Glutamatergic neuron (in vitro differentiated cells): ENCODE measurements at places on chromosomes 7 and 10. TPM values are rescaled to one million over a fixed set of nuclear protein-coding genes. Genes with fewer than 3 reads are reported as not detected.

GRCh38 chr10:69800109-69800508 lies 1.6 kb upstream of the COL13A1 start:
- peak; percentile 59 for DNase-seq

GRCh38 chr10:33032654-33033151 lies 74.7 kb upstream of the ITGB1 start:
- no peak for DNase-seq

XRCC2 gene
- 3.0 TPM for total RNA-seq

DNA sequence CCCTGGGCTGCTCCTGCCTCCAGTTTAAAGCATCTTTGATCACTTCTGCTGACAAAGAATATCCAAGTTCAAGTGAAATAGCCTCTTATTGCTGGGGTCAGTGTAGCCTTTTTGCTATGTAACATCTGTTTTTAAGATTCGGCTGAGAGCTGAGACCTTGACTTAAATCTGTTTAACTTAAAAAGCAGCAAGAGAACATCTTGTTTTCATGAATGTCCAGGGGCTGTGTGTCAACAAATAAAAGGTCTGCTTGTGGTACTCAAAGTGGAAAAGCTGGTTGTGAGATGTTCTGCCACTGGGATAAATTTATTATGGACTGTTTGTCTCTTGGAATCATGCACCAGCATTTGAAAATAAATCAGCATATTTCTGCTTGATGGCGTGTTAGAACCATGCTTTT lies 73.2 kb downstream of the CALD1 start:
- DNase-seq = no peak

GRCh38 chr7:111561654-111561903 lies 713 bp downstream of the IMMP2L start:
- no peak for DNase-seq

GRCh38 chr7:14233076-14233867 lies 243.8 kb upstream of the ETV1 start:
- DNase-seq = no peak

GRCh38 chr10:132787495-132788179 lies 1.7 kb upstream of the NKX6-2 start:
- peak; percentile 76 for DNase-seq

GRCh38 chr10:33921970-33922605 lies 587.6 kb upstream of the NRP1 start:
- no peak for DNase-seq

DNA sequence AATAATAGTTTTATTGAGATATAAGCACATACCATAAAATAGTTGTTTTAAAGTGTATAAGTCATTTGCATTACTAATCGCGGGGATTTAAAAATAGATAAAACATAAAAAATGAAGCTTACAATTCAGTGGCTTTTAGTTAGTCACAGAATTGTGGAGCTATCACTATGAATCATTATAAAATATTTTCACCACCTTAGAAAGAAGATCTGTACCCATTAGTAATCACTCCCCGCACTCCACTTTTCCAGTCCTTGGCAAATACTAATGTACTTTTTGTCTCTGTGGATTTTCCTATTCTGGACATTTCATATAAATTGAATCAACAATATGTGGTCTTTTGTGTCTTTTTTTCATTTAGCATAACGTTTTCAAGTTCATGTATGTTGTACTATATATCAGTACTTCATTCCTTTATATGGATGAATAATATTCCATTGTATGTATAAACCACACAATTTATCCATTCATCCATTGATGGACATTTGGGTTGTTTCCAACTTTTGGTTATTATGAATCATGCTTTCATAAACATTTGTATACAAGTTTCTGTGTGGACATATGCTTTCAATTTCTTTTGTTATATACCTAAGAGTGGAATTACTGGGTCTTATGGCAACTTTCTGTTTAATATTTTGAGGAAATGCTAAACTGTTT lies 162.5 kb downstream of the MAGI2 start:
- DNase-seq = no peak

DNA sequence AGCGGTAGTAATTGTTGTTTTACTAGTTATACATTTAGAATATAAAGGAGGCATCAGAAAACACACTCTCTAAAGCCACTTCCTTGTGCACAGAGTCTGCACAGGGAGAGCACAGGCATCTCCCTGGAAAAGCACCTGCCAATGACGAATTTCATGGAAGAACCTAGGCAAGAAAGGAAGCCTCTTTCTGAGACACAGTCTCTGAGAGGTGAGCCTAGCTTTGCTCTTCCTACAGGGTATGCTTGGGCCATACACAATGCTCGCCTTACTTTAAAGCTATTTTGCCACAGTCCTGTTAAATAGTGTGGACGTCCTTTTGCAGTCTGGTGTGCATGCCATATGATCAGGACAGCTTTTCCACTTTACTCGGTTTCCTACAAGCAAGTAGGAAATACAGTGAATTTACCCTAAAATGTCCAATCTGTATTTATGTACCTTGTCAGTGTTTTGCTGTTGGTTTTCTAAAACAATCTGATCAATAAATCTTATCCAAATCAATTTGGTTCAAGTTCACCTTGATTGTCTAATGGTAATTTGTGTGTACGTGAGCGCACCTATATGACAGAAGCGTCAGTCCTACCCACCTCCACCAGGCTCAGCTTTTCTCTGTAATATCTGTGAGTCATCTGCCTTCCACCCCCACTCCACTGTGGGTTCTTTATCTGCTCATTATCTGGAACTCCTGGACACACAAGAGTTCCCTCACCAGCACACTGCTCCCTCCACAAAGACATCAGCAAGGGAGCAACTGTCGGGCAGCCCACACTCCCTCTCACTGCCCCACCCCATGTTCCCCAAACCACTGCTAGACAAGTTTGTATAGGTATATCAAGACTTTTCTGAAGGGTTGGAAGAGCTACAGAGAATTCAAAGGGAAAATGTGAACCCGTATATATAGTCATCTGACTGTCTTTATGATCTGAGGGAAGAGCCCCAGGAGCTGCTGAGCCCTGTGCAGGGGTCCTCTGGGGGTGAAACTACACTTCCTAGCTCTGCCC lies 65.2 kb downstream of the KLHDC10 start:
- no peak for DNase-seq

C7orf33 gene
- not detected for total RNA-seq

CYP2C19 gene
- total RNA-seq = not detected

DNA sequence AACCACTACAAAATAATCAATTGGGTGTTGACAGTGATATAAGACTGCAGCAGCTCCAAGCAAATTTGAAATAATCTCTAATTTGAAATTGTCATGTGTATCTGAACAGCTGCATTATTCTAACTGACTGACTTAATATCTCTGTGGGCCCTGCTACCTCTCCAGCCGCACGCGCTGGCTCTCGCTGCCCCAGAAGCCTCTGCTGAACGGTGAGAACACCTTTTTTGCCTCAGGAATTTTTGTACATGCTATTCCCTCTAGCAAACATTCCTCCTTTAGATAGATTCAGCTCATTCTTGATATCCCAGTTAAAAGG lies 155.9 kb upstream of the MDFIC start:
- DNase-seq = no peak

TMEM273 gene
- 0.39 TPM for total RNA-seq

CALHM1 gene
- not detected for total RNA-seq

HOXA3 gene
- total RNA-seq = not detected

ZYX gene
- total RNA-seq = 163 TPM

- peak; percentile 36 for DNase-seq
These were observed 42.7 kb upstream of the CHST3 start for GRCh38 chr10:71921324-71922027.

- DNase-seq = no peak
These were observed 850.2 kb downstream of the LRMDA start for GRCh38 chr10:76281659-76282058.

DNA sequence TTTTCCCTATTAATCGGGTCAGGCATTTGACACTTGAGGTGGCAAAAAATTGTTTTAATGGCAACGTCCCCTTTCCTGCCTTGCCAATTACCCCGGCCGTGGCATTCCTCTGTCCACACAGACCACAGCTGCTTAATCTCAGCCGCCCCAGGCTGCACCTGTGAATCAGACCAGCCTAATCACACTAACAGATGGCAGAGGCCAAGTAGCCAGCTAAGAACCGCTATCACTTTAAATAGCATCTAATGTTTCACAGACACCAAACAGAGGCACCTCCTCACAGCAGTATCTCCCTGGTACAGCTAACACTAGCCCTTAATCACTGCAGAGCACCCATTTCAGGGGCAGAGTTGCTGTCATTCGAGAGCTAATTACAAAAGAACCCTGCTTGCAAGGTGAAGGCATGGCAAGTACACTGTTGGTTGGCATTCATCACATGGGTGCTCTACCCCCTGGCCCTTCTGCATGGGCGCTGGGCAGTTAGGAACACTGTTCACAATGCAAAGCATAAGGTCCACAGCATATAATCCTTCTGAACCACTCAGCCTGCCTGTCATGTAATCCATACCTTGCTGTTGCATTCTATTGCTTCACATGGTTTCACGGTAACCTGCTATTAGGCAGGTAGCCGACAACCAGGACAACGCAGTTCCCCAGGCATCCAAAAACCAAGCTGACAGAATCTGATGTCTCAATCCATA lies 38.8 kb downstream of the FGFR2 start:
- DNase-seq = no peak

GRCh38 chr7:105367458-105367857 lies 21.3 kb downstream of the SRPK2 start:
- DNase-seq = no peak

- no peak for DNase-seq
These were observed 119.3 kb upstream of the TCERG1L start for GRCh38 chr10:131430716-131431412.
